ENCODE measurements at places on chromosomes 6 and 20.

GRCh38 chr6:27761391-27761790 lies 150.8 kb downstream of the OR2B2 start:
- no peak for DNase-seq

DNA sequence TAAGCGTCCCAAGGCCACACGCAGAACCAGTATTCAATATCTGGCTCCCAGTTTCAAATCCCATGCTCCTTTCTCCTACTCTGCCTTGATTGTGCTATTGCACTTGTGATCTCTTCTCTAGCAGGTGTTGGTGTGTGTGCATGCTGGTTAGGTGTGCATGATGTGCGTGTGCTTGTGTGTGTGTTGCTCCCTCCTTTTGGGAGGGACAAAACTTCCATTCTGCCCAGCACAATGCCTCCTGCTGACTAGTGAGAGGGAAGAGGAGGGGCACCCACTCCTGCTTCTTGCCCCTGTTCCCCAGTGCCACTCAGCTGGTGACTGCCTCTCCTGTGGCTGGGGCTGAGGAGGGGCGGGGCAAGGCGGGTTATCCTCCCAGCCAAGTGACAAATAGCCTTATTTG lies 19.7 kb downstream of the CD40 start:
- DNase-seq = no peak

DNA sequence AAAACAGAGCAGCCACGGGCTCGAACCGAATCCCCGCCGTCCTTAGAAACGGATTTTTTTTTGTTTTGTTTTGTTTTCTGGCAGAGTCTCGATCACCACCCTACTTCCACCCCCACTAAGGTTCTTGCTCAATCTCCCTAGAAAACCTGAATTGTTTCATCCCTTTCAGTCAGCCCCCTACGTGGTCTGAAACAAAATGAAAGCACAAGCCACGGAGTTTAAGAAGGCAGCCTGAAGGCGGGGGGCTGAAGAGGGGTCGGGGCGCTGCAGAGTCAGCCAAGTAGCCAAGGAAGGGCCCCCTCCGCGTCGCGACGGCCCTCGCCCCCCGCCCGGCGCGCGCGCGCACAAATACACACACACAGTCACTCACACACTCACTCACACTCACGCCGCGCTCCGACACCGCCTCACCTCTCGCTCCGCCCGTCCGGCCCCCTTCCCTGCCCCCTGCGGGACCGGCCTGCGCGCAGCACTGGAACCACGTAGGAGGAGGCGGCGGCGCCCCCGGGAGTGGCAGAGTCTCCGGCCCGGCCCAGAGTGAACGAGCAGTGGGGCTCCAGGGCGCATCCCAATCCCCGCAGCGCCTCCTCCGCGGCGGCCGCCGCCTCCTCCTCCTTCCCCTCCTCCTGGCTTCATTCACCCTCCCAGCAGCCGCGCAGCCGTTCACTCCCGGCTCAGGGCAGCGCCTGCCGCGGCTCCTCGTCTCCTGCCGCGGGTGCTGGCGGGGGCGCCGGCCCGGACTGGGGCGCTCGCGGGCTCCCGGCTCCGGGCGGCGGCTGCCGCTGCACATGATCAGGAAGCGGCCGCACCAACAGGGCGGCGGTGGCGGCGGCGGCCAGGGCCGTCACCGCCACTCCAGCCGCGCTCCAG lies 1.4 kb downstream of the ATXN1 start:
- peak; percentile 76 for DNase-seq

DNA sequence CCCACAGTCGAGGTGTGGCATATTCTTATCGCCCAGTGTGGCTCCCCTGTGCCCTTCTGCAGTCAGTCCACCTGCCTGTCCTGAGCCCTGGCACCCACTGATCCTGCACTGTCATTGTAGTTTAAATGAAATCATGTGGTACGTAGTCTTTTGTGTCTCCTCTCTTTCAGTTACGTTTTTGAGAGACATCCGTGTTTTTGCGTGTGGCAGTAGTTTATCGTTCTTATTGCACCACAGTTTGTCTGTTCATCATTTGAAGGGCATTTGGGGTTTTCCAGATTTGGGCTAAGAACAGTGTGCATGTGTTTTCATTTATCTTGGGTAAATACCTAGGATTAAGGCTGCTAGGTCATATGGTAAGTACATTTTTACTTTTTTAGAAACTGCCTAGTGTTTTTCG lies 49.3 kb downstream of the SPATA2 start:
- DNase-seq = peak; percentile 31

GRCh38 chr6:36769183-36769675 lies 70.0 kb downstream of the CPNE5 start:
- no peak for DNase-seq

GRCh38 chr20:37575884-37576283 lies 48.2 kb upstream of the BLCAP start:
- DNase-seq = no peak

GRCh38 chr20:5822569-5822968 lies 72.4 kb downstream of the SHLD1 start:
- no peak for DNase-seq

DNA sequence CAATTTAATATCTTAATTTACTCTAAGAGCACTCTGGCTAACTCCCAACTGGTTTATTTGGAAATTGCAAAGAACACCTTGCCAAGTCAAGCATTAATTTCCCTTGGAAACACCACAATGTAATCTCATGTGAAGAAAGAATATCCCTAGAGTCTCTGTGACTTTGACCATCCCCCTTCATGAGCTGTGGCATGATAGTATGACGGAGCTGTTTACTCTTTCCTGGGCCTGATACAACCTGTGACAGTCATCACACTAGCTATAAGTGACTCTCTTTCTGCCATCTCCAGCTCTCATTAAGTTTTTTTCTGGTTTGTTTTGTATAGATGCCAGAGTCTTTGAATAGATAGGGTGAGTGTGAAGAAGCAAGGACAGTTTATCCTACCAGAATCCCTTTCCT lies 470.3 kb upstream of the JARID2 start:
- no peak for DNase-seq
